ENCODE measurements at places on chromosomes 3 and 15.

- DNase-seq: no peak
Observed at GRCh38 chr15:77898811-77899730, 178.4 kb downstream of the TBC1D2B start.

DNA sequence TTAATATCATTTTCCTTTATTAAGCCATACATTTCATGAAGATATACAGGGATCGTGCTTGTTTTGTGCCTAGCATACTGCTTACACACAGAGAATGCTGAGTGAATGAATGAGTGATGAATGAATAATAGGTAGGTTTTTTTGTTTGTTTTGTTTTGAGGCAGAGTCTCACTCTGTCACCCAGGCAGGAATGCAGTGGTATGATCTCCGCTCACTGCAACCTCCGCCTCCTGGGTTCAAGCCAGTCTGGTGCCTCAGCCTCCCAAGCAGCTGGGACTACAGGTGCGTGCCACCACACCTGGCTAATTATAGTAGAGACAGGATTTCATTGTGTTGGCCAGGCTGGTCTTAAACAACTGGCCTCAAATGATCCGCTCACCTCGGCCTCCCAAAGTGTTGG, 400.0 kb downstream of the ROBO1 start:
- DNase-seq: no peak

DNA sequence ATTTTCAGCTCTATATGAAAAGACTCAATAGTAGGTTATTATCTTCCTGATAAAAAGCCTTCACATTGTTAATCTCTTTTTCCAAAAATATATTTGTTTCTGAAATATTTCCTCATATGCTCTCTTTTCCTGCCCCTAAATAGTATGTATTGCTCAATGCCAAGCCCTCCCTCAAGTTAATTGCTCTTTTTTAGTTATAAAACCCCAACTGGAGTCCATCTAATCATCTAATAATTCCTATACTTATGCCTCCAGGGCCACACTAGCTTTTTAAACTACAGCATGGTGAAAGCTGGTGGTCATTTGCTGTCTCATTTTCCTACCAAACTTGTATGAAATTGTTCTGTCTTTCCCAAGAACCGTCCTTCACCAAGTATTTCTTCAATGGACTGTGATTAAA, 26.7 kb downstream of the AQP9 start:
- DNase-seq: no peak

DNA sequence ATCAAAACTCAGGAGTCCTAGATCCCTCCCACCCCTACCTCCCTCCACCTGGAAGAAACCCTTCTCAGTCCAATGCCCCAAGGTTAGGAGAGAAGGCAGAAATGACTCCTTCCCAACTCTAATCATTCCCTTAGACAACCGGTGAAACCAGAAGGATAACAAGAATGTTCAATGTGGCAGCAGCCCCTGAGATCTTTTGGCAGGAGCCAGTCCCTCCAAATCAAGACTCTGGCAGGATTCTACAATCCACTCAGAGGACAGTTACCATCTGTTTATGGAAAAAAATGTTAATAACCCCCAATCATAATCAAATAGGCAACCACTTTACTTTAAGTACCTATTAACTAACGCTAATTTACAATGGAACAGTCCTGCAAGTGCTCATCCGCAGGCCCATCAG, 136.5 kb downstream of the NTRK3 start:
- no peak for DNase-seq

DNA sequence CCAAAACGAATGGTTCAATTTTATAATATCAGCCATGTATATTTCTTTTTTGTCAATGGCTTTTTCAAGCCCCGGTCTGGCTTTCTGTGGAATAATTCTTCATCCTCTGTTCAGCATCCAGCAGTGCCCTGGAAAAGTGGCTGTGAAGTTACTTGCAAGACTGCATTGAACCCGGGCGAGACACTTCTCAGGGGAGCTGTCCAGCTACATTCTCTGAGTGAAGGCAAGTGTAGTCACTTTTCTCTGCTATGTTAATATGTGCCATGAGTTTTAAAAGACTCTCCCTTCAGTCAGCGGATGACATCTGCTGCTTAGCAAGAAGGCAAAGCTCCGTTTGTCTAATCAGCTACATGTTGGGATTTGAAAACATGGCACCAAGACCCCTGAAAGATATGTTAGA, 81.3 kb upstream of the RGMA start:
- DNase-seq: no peak

DNA sequence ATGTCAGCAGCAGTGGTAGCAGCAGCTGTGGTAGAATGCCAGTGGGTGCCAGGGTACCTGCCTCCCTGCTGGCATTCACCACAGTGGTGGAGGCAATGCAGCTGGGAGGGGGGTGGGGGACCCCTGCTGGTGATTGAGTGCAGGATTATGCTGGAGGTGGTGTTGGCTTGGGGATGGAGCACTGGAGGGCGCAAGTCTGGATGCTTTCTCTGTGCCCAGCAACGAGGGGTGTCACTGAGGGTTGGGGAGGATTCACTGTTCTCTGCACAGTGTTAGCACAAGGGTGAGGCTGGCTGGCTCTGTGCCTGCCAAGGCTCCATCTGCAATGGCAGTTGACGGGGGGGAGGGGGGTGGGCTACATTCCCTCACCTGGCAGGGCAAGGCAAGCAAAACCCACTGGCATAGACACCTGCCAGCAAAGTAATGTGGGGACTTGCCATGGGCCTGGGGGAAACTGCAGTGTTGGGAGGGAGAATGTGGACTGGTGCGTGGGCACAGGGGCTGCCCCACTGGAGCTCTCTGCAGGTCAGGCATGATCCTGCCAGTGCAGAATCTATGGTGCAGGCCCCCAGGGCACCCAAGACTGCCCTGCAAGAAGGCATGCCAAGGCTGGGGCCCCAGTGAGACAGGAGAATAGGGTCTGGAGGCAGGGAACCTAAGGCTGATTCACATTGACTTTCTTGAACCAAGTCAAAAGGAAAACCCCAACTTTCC, 64.3 kb downstream of the MINDY4B start:
- DNase-seq: no peak

GRCh38 chr3:138009476-138010272, at the start of gene CLDN18:
Gene CLDN18, plus strand, starts transcription at chr3:138010165. Its CDS starts 61 bp downstream, at chr3:138010226.
- DNase-seq: no peak

- DNase-seq: no peak
Observed at GRCh38 chr3:134471521-134472193, 14.1 kb downstream of the ANAPC13 start.

DNA sequence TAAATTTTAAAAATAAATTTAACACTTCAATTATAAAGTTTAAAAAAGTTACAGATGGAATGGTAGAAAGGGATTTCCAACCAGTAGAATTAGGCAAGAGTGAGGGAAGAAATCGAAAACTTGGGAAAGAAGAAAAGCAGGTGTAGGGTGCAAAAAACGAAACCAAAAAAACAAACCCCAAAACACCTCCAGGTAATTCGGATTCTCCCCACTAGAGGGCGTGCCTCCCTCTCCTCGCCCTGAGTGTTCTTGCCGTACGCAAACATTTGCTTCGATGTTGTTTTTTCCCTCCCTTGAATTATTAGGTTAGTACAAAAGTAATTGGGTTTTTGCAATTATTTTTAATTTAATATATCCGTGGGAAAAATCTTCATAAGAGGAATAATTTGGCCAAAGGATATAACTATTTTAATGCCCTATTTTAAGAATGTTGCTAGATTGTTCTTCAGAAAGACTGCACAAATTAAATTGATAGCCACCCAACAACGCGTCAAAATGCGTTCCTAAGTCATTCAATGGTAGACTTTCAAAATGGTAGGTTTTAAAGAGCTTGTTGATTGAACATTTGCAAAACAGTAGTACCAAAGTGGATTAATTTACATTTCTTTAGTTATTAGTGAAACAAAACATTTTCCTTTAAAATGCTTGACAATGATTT, 63.7 kb downstream of the SLC30A4 start:
- peak; percentile 80 for DNase-seq

- no peak for DNase-seq
Observed at GRCh38 chr3:57851304-57851703, 95.2 kb downstream of the SLMAP start.

- DNase-seq: no peak
Observed at GRCh38 chr3:194565597-194566190, 67.5 kb downstream of the TMEM44 start.

- DNase-seq: no peak
Observed at GRCh38 chr3:51879937-51880336, 4.5 kb upstream of the IQCF5 start.

- DNase-seq: no peak
Observed at GRCh38 chr15:77974098-77974414, 103.5 kb downstream of the TBC1D2B start.

GRCh38 chr15:58590926-58591325, 158.6 kb downstream of the ADAM10 start:
- no peak for DNase-seq

Measured in stimulated activated CD4-positive, alpha-beta T cell treated with anti-CD3 and anti-CD28 coated beads, Interleukin-12 subunit alpha, Interleukin-12 subunit beta, amount 100 ng/mL, for 24 hours (primary cell).